Nephron progenitor cell (in vitro differentiated cells): ENCODE measurements at places on chromosomes 6 and 20.

GRCh38 chr6:3336066-3336786, 77.5 kb downstream of the PSMG4 start:
- no peak for DNase-seq
- no peak overlapping the region for H3K4me3 ChIP-seq
- peaks cover 88% of the 10 kb centered on the region for H3K4me1 ChIP-seq

- H3K36me3 ChIP-seq, result peaks cover 10% of the 10 kb centered on the region
- H3K27me3 ChIP-seq, result no peaks in the 10 kb centered on the region
- no peak overlapping the region for H3K4me3 ChIP-seq
Measured at GRCh38 chr20:63743210-63743970, 3.8 kb downstream of the SLC2A4RG start.

DNA sequence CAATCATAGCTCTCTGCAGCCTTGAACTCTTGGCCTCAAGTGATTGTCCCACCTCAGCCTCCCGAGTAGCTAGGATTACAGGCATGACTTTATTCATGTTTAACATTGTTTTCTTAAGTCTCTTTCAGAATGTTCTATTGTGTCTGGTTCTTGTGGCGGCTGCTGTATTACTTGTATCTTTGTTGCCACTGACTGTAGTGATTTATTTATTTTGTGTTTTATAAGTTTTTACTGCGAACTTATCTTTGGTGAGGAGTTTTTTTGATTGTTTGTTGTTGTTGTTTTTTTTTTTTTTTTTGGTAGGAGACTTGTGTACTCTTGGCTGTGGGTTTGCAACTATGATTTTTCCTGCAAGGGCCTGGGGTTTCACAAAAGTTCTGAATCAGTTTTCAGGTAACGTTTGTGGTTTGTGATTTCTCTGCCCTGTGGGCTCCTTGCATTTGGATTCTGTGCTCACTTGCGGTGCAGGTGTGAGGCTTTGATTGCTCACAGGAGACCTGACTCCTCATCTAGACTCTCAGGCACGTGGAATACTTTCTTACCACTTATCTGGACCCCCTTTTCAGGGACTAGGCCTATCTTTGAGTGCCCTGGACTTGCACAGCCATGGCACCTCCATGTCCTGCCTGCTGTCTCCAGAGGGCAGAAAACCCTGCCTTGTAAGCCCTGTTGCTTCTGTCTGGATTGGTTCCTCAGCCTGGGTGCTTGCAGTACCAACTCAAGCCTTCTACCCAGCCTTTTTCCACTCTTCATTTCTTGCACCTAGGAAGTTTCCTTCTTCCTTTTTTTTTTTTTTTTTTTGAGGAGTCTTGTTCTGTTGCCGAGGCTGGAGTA, 25.2 kb downstream of the KIF25 start:
- H3K36me3 ChIP-seq, result peaks cover 7% of the 10 kb centered on the region
- H3K4me3 ChIP-seq, result no peak overlapping the region
- H3K27ac ChIP-seq, result no peak overlapping the region
- H3K27me3 ChIP-seq, result peaks cover 14% of the 10 kb centered on the region
- DNase-seq, result no peak
- H3K4me1 ChIP-seq, result peaks cover 19% of the 10 kb centered on the region

- peak overlapping the region; percentile 98 for H3K4me3 ChIP-seq
- peak overlapping the region; percentile 99 for H3K27ac ChIP-seq
- H3K4me1 ChIP-seq, result peaks cover 57% of the 10 kb centered on the region
- peak; percentile 20 for DNase-seq
- H3K36me3 ChIP-seq, result peaks cover 20% of the 10 kb centered on the region
Measured at GRCh38 chr6:121437851-121438651, 2.6 kb downstream of the GJA1 start.

DNA sequence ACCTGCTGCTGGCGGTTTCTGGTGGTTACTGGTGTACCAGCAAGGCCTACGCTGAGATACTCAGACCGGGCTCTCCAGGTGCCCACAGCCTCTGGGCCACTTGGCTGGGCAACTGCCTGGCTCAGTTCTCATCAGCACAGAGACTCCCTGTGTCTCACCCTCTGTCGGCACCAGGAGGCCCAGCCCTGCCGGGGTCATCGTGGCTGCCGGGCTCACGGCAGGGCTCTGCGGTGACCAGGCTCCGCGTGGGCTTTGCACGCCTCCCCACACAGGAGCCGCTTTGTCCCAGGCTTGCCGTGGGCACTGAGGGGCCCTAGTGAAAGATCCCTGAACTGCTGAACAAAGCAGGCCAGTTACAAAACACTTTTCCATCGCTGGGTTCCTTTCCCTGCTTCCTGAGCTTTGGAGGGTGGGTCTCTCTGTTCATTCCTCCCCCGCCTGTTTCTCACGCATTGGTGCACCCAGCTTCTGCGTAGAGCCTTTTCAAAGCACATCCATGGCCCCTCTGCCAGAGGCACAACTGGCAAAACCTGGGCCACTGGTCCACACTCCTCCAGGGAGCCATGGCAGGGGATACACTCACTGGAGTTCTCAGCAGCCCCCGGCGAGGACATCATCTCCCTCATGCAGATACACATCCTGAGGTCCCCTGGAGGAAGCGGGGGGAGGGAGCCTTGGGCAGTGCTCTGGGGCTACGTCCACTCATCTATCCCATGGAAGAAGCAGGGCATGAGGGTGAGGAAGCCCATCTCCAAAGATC, 117.0 kb downstream of the NFATC2 start:
- no peaks in the 10 kb centered on the region for H3K36me3 ChIP-seq
- H3K27me3 ChIP-seq, result peaks cover 13% of the 10 kb centered on the region
- H3K4me3 ChIP-seq, result no peak overlapping the region
- peaks cover 81% of the 10 kb centered on the region for H3K4me1 ChIP-seq
- DNase-seq, result no peak

- H3K27me3 ChIP-seq, result peaks cover 3% of the 10 kb centered on the region
- no peak overlapping the region for H3K4me3 ChIP-seq
- DNase-seq, result no peak
- no peak overlapping the region for H3K27ac ChIP-seq
- H3K4me1 ChIP-seq, result no peaks in the 10 kb centered on the region
Measured at GRCh38 chr6:22053391-22053997, 243.3 kb downstream of the PRL start.

DNA sequence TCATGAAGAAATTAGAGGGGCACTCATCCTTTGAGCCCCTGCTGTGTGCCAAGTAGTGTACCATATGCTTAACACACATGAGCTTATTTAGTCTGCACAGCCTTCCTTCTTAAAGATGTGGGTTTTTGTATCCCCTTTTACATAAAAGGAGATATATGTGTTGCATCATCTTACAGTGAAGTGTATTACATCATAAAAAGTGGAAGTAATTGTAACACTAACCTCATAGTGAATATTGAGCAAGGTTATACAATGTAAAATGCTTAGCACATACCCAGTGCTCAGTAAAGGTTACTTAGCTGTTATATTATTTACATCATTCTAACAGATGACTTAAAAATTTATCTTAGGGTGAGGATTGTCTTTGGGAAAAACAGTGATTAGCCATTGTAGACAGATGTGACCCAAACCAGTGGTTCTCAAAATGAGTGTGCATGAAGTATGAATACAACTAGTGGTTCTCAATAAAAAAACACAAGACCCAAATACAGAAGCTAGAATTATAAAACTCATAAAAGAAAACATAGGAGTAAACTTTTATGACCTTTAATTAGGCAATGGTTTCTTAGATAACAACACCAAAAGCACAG, 3.8 kb upstream of the PIGU start:
- H3K27me3 ChIP-seq, result peaks cover 12% of the 10 kb centered on the region
- H3K27ac ChIP-seq, result no peak overlapping the region
- H3K4me1 ChIP-seq, result peaks cover 11% of the 10 kb centered on the region
- H3K4me3 ChIP-seq, result no peak overlapping the region
- DNase-seq, result no peak

DNA sequence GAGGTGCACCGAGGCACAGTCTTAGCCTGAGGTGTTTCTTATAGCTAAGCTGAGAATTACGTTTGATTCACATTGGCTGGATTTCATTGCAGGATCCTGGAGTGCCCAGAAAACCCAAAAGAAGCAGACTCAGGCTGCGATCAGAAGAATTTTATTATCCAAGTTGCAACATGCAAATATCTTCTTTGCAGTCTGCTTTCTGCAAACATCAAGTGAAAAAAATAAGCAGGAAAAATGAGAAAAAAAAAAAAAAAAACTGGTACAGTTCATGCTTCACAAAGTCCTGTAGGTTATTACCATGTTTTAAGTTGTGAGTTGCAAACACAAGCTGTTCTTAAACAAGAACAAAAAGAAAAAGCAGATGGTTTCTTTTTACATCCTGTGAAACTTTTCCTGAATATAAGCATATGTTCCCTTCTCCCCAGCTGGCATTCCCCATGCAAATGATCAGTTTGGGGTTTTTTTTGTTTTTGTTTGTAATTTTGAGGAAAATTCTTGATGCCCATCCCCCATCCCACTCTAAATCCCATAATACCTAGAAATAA, 349.0 kb downstream of the CBLN4 start:
- H3K4me3 ChIP-seq, result no peak overlapping the region
- no peaks in the 10 kb centered on the region for H3K36me3 ChIP-seq
- no peak overlapping the region for H3K27ac ChIP-seq
- no peaks in the 10 kb centered on the region for H3K27me3 ChIP-seq
- peaks cover 22% of the 10 kb centered on the region for H3K4me1 ChIP-seq

DNA sequence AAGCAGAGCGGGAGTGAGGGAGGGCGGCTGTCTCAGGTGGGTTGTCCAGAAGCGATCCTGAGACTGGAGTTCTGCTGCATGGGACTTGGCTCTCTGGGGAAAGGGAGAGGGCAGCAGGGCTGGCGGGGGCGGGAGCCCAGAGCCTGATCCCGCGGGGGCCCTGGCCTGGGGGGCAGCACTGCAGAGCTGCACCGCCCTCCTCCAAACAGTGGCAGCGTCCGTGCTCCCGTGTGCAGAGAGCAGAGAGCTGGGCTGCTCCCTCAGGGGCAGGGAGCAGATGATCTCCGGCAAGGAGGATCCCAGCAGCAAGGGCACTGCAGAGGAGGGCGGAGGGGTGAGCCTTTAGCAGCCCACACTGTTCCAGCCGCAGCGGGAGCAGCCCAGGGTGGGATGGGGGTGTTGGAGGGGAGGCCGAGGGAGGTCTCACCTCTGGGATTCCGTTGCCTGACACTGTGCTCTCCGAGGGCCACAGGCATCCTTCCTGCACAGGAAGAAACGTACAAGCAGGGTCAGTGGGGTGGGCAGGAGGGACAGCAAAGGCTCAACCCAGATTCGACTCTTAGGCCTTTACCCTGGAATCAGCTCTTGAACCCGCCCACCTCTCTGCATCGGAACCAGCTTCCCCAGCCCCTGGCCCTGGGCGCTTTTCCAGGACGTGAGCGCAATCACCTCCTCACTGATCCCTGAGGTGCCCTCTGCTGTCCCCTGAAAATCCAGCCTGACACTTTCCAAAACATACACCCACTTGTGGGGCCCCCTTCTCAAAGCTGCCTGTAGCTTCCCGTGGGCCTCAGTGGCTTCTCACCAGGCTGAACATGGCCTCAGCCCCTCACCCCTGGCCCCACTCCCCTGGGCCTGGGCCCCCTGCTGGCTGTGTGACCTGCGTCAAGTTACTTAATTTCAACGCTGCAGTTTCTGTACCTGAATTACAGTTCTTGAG, 32.6 kb upstream of the ZBP1 start:
- peaks cover 13% of the 10 kb centered on the region for H3K27me3 ChIP-seq
- no peak overlapping the region for H3K27ac ChIP-seq
- H3K36me3 ChIP-seq, result peaks cover 8% of the 10 kb centered on the region
- no peak for DNase-seq
- peaks cover 53% of the 10 kb centered on the region for H3K4me1 ChIP-seq

- no peak overlapping the region for H3K27ac ChIP-seq
- H3K36me3 ChIP-seq, result no peaks in the 10 kb centered on the region
- H3K4me1 ChIP-seq, result peaks cover 26% of the 10 kb centered on the region
- no peak overlapping the region for H3K4me3 ChIP-seq
- DNase-seq, result no peak
Measured at GRCh38 chr20:44707018-44707579, 8.1 kb upstream of the CCN5 start.

DNA sequence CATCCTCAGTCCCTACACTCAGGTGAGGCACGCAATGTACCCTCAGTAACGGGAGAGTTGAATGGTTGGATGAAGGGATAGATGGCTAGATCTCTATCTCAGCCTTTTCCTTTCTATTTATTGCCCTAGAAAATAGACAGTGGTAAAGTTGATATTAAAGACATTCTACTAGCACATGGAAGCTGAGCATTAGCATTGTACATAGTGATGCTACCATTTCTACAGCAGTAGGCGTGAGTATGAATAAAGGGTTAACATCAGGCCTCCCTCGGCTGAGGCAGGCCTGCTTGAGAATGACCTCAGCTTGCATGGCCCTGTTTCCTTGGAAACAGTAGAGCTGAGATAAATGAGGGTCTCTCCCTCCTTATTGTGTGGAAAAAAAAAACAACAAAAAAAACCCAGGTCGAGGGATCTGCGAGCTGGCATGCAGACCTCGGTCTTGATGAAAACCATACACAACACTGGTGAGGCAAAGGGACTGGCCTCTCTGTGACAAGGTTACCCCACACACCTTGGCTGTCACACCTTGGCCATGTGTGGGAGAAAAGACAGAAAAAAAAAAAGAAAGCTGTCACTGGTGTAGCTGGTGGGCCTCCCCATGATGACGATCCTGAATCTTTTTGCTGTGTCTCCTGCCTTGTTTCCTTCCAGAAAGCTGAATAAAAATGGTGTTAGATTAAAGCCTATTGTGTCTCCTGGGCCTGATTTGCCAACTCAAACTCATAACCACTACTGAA, 160.0 kb downstream of the HACE1 start:
- peaks cover 25% of the 10 kb centered on the region for H3K4me1 ChIP-seq
- no peaks in the 10 kb centered on the region for H3K27me3 ChIP-seq
- H3K27ac ChIP-seq, result no peak overlapping the region
- H3K36me3 ChIP-seq, result no peaks in the 10 kb centered on the region
- no peak for DNase-seq

GRCh38 chr20:36917943-36918342, 33.6 kb downstream of the SAMHD1 start:
- no peak for DNase-seq
- no peaks in the 10 kb centered on the region for H3K27me3 ChIP-seq
- H3K36me3 ChIP-seq, result no peaks in the 10 kb centered on the region
- no peak overlapping the region for H3K4me3 ChIP-seq
- no peak overlapping the region for H3K27ac ChIP-seq

DNA sequence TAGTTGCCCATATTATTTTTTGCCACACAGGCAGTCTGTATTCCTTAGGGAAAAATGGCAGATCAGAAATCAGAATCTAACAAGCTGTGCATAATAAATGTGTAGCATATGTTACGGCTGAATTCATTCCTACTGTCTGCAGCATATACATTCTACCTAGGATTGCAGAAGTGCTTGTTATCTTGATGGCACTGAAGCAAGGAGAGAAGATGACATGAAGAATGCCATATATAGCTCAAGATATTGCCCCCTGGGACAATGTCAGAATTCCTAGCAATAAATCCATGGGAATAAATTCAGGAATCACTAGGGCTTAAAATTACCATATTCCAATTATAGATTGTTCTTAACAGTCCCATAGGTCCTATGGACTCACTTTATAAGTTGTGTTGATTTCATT, 293.0 kb upstream of the CNR1 start:
- no peaks in the 10 kb centered on the region for H3K4me1 ChIP-seq
- H3K4me3 ChIP-seq, result no peak overlapping the region
- H3K27me3 ChIP-seq, result peaks cover 4% of the 10 kb centered on the region
- no peak overlapping the region for H3K27ac ChIP-seq

- H3K36me3 ChIP-seq, result peaks cover 26% of the 10 kb centered on the region
- H3K4me1 ChIP-seq, result peaks cover 85% of the 10 kb centered on the region
- H3K27me3 ChIP-seq, result peaks cover 31% of the 10 kb centered on the region
- H3K27ac ChIP-seq, result peak overlapping the region; percentile 98
- H3K4me3 ChIP-seq, result peak overlapping the region; percentile 95
Measured at GRCh38 chr6:28982476-28983266, 22.4 kb downstream of the ZNF311 start.

GRCh38 chr6:37078814-37079213, 73.4 kb downstream of the FGD2 start:
- no peak for DNase-seq
- peaks cover 54% of the 10 kb centered on the region for H3K4me1 ChIP-seq
- H3K4me3 ChIP-seq, result no peak overlapping the region
- no peak overlapping the region for H3K27ac ChIP-seq
- peaks cover 7% of the 10 kb centered on the region for H3K27me3 ChIP-seq
